ENCODE measurements at places on chromosomes 2 and 18.

GRCh38 chr2:66477135-66477842 lies 42.4 kb downstream of the MEIS1 start:
- no peak for DNase-seq

DNA sequence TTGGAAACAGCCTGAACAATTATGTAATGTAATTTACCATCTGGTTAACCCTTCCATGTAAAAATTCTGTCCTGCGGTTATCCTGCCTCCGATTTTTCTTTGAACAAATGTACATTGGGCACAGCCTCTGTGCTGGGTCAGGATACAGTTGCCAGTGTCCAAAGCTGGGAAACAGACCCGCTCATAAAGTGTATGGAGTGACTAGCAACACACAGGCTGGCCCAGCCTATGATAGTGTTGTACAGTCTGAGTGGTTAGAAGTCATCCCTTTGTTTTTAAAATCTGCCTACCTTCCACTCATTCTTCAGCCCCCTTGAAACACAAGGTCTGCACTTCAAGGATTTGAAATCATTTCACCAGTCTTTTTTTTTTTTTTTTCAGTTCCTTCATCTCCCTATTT lies 50.1 kb downstream of the FEZ2 start:
- DNase-seq: no peak

- DNase-seq: no peak
Measured at GRCh38 chr2:47721296-47721695, 61.6 kb upstream of the MSH6 start.

GRCh38 chr2:235693279-235693678 lies 199.4 kb downstream of the AGAP1 start:
- DNase-seq: no peak

- DNase-seq: no peak
Measured at GRCh38 chr2:192307530-192307929, 112.8 kb upstream of the TMEFF2 start.

DNA sequence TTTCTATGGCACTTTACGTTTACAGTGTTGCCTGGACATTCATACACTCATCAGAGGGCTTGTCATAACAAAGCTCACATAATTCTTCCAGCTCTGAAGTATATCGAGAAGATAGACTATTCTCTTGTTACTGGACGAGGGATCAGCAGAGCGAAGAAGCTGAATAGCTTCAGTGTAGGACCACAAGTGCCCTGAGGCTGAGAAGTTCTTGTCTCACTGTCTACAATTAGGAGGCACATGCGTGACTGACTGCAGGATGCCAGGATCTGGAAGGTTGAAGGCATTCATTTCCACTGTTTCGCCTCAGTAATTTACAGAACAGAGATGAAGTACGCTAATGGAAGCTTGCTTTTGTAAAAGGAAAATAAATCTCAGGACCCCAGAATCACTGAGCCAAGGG lies 9.6 kb downstream of the SH3YL1 start:
- no peak for DNase-seq

DNA sequence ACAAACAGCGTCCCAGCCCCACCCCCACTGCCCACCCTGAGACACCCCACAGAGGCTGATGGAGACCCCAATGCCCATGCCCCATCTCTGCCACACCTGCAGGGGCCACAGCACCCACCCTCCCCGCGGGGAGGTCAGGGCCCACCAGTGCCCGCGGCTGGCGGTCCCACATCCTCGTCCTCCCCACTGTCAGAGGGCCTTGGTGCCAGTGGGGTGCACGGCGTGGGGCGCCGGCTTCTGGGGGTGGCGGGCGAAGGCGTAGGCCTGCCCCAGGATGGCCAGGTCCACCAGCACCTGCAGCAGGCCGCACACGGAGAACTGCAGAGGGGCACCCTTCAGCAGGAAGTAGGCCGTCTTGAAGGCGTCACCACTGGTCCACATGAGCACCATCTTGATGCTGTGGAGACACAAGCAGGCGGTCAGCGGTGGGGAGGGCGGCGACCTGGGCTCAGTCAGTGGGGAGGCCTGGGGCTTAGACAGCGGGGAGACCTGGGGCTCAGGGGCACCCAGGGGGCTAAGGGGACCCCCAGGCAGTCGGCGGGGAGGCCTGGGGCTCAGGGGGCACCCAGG lies 47.6 kb downstream of the SLC66A2 start:
- DNase-seq: no peak

GRCh38 chr18:79227621-79228020 lies 158.4 kb downstream of the ATP9B start:
- no peak for DNase-seq

DNA sequence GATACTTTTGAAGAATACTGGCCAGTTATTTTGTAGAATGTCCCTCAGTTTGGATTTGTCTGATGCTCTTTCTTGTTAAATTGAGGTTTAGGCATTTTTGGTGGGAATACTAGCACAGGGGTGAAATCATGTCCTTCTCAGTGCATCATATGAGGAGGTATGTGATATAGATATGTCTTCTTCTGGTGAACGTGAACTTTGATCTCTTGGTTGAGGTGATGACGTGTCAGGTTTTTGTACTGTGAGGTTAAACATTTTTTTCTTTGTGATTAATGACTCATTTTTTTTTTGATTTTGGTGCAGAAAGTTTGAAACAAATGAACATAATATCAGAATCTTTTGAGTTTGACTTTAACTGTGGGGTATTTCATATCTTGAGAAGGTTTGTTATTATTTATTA lies 11.0 kb downstream of the ZNF407 start:
- DNase-seq: no peak

DNA sequence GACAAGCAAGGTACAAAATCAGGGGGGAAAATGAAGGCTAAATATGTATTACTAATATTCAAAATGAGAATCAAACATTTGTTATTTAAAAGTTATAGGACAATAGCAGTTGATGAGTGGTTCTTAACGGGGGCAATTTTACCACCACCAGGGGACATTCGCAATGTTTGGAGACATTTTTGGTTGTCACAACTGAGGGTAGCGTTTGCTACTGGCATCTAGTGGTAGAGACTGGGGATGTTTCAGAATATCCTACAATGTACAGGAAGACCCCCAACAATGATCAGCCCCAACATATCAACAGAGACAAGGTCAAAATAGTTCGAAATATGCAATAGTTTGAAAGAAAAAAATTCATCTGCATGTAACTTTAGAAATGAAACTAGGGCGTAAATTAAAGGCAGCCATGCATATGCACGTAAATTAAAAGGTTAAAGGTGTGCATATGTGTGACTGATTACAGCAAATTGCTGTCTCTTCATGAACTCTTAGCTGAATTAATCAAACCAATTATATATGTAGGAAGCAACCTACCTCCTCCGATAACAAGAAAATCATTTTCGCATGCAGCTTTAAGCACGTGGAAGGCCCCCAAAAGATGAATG lies 61.2 kb upstream of the CUL3 start:
- DNase-seq: no peak

- DNase-seq: no peak
Measured at GRCh38 chr18:8478968-8479370, 130.3 kb upstream of the RAB12 start.

GRCh38 chr2:199606193-199606780 lies 148.5 kb upstream of the SATB2 start:
- DNase-seq: no peak

- DNase-seq: no peak
Measured at GRCh38 chr2:51263951-51264350, 232.0 kb upstream of the NRXN1 start.

DNA sequence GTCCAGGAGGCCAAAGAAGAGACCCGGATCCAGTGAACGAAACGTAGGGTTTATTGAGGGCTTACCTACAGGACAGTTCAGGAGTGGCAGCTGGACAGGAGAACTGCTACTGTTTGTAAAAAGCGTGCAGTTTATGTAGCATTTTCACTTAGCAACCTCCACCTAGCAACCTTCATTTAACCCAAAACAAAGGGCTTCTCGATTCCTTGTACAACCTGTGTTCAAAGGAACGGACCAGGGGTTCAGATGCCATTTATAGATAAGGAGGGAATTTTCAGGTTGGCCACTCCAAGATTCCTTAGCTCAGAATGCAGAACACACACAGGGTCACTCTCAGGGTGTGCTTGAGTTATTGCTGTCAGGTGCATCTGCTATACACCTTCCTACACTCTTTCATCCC lies 65.1 kb upstream of the YWHAQ start:
- no peak for DNase-seq

- no peak for DNase-seq
Measured at GRCh38 chr2:213766465-213766901, 482.2 kb downstream of the SPAG16 start.

GRCh38 chr18:71336576-71337210 lies 1047.8 kb downstream of the SOCS6 start:
- DNase-seq: no peak

- no peak for DNase-seq
Measured at GRCh38 chr2:158184556-158185343, 83.1 kb downstream of the UPP2 start.

- DNase-seq: no peak
Measured at GRCh38 chr2:223863491-223863890, 26.1 kb upstream of the AP1S3 start.

DNA sequence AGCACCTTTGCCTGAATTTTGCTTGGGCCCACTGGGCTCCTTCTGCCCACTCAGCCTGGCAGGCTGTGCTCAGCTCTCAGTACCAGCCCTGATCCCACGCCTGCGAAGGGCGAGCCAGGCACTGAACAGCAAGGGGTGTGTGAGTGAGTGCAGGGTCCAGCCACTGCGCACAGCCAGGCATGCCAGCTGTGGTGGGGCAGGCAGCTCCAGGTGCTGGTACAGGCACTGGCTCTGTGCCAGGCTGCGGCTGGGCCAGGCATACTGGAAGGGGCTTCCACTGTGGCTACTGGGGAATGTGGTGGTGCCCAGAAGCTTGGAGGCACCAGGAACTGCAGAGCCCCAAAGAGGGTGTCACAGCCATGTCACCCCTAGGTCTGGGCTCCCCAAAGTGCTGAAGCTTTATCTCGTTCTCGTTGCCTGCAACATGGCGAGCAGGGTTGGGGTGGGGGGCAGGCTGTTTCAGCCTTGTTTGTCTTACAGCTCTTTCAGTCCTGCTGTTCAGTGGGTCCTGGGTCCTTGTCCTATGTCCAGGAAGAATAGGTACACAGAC lies 8.8 kb downstream of the DYSF start:
- DNase-seq: no peak

DNA sequence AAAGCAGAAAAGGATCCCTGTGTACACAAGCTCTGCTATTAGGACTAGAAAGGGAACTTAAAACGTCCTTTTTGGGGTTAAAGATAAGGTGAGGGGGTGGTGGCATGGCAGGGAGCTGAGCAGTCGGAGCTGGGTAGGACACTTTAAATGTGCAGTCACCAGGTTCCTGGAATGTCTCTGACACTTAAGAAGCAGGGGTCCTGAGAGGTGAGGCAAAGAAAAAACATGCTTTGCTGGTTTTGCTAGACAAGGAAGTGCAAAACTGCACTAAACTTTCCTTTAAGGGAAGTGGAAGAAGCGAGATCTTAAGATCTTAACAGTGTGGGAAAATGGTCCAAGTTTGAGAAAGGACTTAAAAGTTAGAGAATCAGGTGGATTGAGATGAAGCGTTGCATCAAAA lies 99.5 kb upstream of the MAP3K20 start:
- DNase-seq: no peak

- DNase-seq: no peak
Measured at GRCh38 chr18:54250846-54251261, 18.5 kb upstream of the POLI start.

DNA sequence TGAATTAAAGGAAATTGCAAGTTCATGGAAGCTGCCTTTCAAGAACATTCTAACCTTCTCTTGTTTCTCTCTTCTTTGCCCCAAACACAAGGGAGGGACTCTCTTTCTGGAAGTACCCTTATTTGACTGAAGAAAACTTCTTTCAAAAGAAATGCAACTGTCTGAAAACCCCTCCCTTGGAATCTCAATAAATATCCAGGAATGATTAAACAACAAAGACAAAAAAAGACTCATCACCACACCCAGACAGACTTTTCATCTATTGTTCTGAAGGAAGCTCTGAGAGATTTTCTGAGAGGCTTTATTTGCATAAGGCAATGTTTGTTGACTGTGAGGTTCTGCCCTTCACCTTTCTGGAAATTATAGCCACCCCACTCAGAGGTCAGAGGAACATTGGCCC lies 1260.9 kb downstream of the LRP1B start:
- no peak for DNase-seq

GRCh38 chr2:127047716-127048617 lies 59.0 kb downstream of the BIN1 start:
- DNase-seq: no peak

GRCh38 chr18:2256577-2256976 lies 314.7 kb downstream of the METTL4 start:
- no peak for DNase-seq

- DNase-seq: no peak
Measured at GRCh38 chr2:65261676-65262075, 34.0 kb downstream of the ACTR2 start.

DNA sequence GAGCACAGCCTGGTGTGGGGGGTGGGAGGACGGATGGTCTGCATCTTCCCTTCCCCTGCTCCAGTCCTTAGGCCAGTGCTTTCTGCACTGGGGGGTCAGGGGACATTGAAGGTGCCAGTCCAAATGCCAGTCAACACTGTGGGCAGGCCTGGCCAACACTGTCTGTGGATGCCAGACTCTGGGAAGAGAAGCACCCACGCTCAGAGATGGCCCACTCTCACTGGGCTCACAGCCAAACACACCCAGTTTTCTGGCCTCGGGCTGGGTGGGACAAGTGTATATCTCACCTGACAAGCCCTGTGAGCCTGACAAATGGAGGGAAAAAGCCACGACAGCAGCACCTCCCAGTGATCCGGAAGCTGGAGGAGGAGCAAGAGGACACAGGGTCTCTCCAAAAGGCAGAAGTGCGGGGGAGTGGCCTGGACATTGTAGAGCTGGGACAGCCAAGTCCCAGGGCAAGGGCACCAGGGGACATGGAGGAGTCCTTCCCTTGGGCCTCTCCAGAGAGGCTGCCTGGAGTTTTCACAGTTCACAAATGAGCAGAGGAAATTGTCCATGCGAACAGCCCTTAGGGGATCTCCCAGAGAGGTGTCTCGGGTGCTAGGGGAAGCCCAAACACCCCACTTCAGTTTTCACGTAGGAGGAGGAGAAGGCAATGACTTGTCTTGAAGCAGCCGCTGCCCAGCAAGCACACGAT lies 79.3 kb downstream of the SDC1 start:
- no peak for DNase-seq

DNA sequence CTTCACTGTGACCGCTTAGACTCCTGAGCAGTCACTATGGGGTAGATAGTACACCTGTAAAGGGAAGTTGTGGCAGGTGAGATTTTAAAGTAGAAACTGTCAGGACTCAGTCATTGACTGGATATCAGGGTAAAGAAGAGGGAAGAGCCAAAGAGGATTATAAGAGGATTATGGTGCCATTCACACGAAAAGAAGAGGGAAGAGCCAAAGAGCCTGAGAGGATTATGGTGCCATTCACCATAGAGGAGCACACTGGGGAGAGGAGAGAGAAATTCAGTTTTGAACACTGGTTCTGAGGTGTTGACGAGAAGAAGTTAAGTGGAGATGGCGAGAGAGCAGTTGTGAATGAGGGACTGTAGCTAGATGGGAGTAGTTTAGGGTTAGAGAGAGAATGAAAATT lies 16.9 kb upstream of the KCNJ13 start:
- no peak for DNase-seq

DNA sequence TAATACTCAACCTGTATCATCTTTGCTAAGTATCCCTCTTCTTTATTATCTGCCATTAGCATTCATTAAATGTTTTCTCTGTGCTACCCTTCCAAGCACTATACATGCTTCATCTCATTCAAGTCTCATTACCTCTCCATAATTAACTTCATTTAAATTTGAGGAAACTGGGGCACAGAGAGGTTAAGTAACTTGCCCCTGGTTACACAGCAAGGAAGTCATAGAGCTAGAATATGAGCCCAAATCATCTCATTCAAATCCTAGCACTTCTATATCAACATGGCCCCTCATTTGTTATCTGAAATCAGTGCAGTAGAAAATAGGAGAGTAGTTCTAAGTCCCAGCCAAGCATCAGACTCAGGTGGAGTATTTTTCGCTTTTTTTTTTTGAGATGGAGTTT lies 4.4 kb downstream of the MRPL35 start:
- DNase-seq: no peak

All from NCI-H446 treated with DMSO at 0.1 percent for 48 hours (cell line).